ENCODE measurements at places on chromosomes 7 and 10. TPM values are rescaled to one million over a fixed set of nuclear protein-coding genes. Genes with fewer than 3 reads are reported as not detected.

ERVW-1 gene
- not detected for total RNA-seq

- no peak for DNase-seq
Observed at GRCh38 chr10:77943121-77943901, 16.8 kb upstream of the DLG5 start.

GRCh38 chr10:49150426-49150825, 16.6 kb upstream of the FAM170B start:
- no peak for DNase-seq

ARHGAP22 gene
- 6.0 TPM for total RNA-seq

DNA sequence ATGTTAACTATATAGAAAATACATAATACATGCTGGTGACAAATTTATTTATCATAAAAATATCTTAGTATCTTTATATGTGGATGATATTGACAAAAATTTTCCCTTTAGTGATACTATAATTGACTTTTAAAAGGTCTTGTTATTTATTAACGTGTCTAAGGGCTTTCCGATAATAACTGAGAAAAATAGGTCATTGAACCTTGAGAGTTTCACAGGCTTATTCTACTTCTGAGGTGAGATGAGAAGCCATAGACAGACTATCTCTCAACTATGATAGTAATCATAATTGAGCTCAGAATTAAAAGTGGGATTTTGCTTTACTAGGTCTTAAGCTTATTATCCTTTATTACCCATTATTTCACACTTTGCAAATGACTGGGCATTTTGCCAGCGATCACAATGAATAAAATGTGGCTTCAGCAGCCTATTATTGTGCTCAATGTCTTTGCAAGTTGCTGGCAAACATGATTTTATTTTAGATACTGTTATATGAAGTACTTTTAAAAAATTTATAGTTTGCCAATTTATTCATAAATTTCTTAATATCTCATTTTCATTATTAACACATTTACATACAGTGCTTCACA, 574.5 kb downstream of the ZWINT start:
- DNase-seq, result no peak

GRCh38 chr10:110260746-110261477, 43.8 kb downstream of the SMNDC1 start:
- no peak for DNase-seq

- no peak for DNase-seq
Observed at GRCh38 chr7:36076074-36076473, 77.0 kb upstream of the EEPD1 start.

CPXM2 gene
- total RNA-seq, result 2.3 TPM

DNA sequence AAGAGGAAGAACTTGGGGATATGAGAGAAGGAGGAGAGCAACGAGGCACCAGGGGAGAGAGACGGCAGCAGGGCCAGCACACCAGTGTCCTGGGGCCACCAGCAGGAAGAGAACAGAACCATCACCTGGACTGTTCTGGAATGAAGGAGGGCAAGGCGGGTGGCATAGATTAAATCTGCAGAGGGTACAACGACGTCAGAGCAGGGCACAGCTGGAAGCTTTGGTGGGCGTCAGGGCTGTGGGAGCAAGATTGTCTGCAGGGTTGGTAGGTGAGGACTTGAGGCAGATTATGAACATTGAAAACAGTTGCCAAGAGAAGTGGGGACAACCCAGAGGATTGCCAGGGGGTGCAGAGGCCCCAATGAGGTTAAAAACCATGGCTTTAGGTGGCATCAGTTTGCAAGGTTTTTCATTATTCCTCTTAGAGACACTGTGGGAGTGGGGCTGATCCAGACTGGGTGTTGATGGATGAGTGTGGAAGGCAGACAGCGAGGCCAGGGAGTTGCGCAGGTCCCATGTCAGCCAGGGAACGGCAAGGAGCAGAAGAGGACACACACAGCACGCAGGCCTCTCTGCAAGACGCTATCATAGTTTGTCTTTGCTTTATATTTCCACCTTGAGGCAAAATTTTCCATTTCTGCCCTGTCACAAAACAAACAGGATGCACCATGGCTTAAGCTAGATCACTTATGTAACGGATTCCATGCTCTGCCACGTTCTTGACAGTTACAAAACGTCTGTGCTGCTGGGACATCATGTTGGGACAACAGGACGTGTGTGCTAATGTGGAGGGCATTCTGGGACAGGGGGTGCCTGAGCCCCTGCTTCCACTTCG, 52.5 kb upstream of the LEP start:
- DNase-seq, result no peak

SLC29A3 gene
- 2.5 TPM for total RNA-seq

DNA sequence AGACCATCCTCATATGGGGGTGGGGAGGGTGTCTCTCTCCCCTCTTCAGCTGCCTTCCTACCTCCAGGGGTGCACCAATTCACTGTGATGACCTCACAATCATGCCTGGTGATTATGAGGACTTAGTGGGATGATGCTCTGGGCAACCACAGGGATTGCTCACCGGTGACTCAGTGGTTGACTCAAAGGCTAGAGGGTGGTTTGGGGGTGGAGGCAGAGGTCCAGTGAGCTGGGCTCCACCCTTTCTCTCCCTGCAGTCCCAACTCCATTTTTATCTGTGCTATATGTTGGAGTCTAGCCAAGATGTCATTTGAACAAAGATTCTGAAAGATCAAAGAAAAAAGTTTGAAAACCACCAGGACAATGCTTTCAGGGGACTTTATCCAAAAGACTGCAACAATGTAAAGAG, 286.9 kb downstream of the KCNMA1 start:
- no peak for DNase-seq

All from pancreas (tissue), 10 donors.